ENCODE measurements at places on chromosomes 4 and X. TPM values are rescaled to one million over a fixed set of nuclear protein-coding genes. Genes with fewer than 3 reads are reported as not detected.

The TRPC5OS gene
- not detected for total RNA-seq

GRCh38 chrX:54484666-54485065 is 11.4 kb downstream of the FGD1 start:
- peaks cover 2% of the 10 kb centered on the region for H3K4me1 ChIP-seq
- no peak overlapping the region for H3K27ac ChIP-seq
- H3K27me3 ChIP-seq: no peaks in the 10 kb centered on the region
- H3K36me3 ChIP-seq: peaks cover 5% of the 10 kb centered on the region

The CLIC2 gene
- total RNA-seq: 0.98 TPM

- H3K4me1 ChIP-seq: peaks cover 14% of the 10 kb centered on the region
- no peak overlapping the region for H3K4me3 ChIP-seq
- H3K36me3 ChIP-seq: peaks cover 18% of the 10 kb centered on the region
- no peak overlapping the region for H3K27ac ChIP-seq
Measured at GRCh38 chr4:153211986-153212728, 7.9 kb downstream of the TRIM2 start.

The PHEX gene
- total RNA-seq: 0.11 TPM

The MRFAP1 gene
- 328 TPM for total RNA-seq

DNA sequence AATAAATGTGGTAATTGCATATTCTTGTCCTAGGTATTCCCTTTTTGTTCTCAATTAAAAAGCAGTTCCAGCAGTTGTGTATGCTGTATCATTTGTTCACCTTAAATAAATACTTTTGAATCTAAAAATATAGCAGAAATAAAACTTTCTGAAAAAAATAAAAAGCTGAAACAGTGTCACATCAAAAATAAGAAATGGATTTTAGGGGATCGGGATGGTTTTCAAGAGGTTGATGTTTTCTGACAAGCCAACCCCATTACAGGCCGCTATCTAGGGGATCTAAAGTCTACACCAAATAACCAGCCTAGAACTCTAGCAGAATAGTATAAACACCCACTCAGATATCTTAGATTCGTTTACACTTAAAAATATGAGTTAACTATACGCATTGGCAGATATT is 95.4 kb upstream of the MAML3 start:
- H3K27ac ChIP-seq: no peak overlapping the region
- H3K4me1 ChIP-seq: no peaks in the 10 kb centered on the region
- no peaks in the 10 kb centered on the region for H3K36me3 ChIP-seq
- H3K4me3 ChIP-seq: no peak overlapping the region
- H3K27me3 ChIP-seq: no peaks in the 10 kb centered on the region
- DNase-seq: no peak

The RNF212 gene
- total RNA-seq: 3.3 TPM

The GBA3 gene
- not detected for total RNA-seq
